ENCODE measurements at places on chromosomes 4 and X.
A peak's percentile ranks its signal among the peaks of the same experiment; 100 is the strongest.

- no peak for DNase-seq
These were observed 29.3 kb upstream of the CT47A1 start for GRCh38 chrX:121014826-121015225.

- DNase-seq = no peak
These were observed 168.7 kb downstream of the SCFD2 start for GRCh38 chr4:53196882-53197771.

DNA sequence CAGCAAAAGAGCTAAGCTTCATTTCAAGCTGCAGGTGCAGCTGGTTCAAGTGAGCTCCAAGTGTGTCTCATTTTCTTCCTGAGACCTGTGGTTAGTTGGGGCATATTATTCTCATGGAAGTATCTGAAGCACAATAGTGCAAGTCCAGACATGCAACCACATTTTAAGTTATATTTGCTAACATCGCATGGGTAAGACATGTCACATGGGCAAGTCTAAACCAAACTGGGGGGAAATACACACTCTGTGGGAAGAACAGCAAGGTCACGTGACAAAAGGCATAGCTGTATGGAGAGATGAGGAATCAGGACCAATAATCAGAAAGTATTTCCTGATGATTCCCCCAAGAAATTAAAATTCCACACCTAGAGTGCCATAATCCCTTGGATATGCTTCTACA lies 94.9 kb upstream of the NDP start:
- no peak for DNase-seq

DNA sequence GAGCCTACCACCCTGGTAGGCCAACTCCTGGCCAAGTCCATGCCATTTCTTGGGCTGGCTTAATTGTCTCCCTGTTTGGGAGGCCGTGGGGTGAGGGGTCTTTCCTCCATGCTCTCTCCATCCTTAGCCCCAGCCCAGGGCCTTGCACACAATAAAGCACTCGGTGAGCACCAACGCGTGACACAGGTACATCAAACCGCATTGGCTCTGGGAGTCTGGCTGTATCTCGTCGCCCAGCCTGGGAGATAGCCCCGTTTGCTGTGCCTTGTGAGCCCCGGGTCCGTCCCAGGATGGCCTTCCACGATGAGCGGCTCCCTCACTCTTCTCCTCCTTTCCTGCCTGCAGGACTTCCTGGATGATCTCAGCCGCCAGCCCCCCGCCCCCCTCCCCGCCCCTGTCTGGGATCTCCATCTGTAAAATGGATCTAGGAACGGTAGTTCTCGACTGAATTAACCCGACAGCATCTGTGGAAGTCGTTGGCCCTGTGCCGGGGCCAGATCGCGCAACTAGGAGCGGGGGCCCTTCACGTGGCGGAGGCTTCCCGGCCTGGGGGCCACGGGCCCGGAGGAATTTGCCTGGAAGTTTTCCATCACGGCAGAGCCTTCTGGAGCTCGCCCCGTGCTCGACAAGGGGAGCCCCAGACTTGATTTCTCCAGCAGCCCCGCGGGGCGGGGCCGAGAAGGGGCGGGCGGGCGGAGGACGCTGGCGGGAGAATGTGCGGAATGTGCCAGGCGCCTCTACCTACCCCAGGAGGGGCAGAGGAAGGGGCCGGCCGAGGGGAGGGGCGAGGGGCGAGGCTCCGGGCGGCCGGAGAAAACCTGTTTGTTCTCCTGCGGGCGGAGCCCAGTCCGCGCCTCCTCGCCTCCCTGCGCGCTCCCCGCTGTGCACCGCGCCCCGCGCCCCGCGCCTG lies at the start of gene ZNF185:
ZNF185 (plus strand) TSS at position 846 of the 910 bp plus-strand sequence. CDS start 16,423 bp downstream, outside the sequence.
- DNase-seq = no peak

DNA sequence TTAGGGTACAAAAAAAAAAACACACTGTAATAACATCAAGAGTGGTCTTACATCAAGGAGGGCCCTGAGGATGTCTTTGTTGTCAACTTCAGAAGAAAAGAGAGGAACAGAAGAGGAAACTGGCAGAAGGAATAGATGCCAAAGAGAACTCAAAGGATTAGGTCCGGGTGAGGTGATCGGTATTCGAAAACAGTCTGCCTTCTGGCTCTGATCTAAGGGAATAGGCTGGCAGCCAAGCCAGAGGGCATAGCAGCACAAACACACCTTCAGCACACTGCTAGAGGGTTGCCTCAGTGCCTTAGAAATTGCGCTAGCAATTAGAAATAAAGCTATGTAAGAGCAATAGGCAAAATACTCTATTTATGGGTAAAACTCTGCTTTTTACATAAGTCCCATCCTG lies 91.4 kb upstream of the TTC29 start:
- no peak for DNase-seq

DNA sequence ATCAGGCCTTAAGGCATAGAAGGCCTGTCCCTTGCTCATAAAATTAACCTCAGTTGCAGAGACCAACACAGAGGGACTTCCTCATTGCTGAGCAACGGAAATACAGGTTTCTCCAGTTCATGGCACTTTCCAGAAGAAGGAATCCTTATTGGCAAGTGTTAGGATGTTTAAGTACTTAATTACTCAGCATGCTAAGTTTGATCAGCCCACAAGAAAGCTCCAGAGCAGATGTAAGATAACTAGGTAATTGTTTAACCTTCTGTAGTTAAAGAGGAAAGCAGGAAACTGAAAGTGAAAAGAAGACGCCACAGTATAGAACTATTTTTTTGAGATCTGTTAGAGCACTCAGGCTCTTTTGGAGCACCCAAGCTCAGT lies 33.5 kb downstream of the SMS start:
- no peak for DNase-seq

- peak; percentile 38 for DNase-seq
These were observed 13.5 kb downstream of the ASB11 start for GRCh38 chrX:15301924-15302323.

- no peak for DNase-seq
These were observed 514.9 kb downstream of the TMA16 start for GRCh38 chr4:164009435-164009834.

GRCh38 chrX:68463880-68464279 lies 30.6 kb upstream of the OPHN1 start:
- DNase-seq = no peak

DNA sequence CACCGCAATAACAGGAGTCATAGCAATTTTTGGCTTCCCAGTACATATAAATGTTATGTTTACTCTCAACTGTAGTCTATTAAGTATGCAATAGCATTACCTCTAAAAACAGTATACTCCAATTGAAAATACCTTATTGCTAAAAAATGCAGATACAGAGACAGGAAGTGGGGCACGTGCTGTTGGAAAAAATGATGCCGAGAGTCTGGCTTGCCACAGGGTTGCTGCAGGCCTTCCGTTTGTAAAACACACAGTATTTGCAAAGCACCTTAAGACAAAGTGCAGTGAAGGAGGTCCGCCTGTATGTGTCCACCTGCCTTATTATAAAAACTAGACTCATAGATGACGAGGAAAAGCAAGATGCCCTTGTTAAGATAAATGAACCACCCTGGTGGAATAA lies 23.5 kb downstream of the CD99 start:
- peak; percentile 42 for DNase-seq

GRCh38 chr4:168881781-168882420 lies 128.2 kb downstream of the CBR4 start:
- DNase-seq = no peak

GRCh38 chr4:139629436-139630125 lies 36.0 kb upstream of the MGST2 start:
- DNase-seq = no peak

- peak; percentile 18 for DNase-seq
These were observed 11.9 kb downstream of the AR start for GRCh38 chrX:67555578-67556203.

GRCh38 chr4:6720202-6720699 lies 4.3 kb downstream of the BLOC1S4 start:
- peak; percentile 89 for DNase-seq

DNA sequence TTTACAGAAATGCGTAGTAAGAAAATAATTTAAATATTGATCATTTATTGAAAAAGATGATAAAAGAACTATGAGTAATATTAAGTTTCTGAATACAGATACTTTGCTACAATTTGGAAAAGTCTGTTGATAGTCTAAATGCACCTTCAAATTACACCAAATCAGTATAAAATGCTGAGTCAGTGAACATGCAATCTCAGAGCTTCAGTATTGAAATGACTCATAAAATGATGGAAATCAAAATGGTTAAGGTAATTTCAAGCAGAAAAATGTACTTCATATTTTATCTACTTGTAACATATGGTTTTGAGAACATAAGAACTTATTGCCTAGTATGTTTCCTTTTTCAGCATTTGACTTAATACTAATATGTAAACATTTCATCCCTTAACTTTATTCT lies 448.2 kb downstream of the PCDH10 start:
- no peak for DNase-seq

DNA sequence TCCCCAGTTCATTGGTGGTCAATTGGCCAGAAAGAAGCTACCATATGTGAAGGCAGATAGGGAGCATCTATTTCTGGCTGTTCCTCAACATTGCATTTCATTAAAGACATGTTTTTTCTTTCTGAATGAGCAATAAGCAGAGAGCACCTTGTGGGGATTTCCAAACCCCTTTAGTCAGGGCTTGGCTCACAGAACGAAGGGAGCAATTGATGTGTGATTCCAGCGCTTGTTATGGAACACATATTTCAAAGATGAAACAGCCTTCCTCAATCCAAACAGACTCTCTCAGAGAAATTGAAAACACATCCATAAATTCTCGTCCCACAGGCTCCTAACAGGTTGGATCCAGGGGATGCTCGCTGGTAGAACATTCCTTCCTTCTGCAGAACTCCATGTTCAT lies 84.1 kb downstream of the CLCN4 start:
- DNase-seq = no peak

- DNase-seq = peak; percentile 62
These were observed at the start of gene LRAT for GRCh38 chr4:154743683-154744340. LRAT (plus strand) TSS chr4:154744000; CDS start chr4:154744327, 327 bp downstream.

GRCh38 chrX:20639115-20639514 lies 372.4 kb upstream of the RPS6KA3 start:
- DNase-seq = no peak
